ENCODE measurements at places on chromosomes 2 and 18.

GRCh38 chr2:203997980-203998809 is 61.6 kb downstream of the ICOS start:
- no peak for DNase-seq

GRCh38 chr2:231926180-231926741 is at the start of gene NPPC:
NPPC (minus strand) TSS chr2:231926396; CDS start chr2:231926249, 147 bp downstream.
- no peak for DNase-seq

DNA sequence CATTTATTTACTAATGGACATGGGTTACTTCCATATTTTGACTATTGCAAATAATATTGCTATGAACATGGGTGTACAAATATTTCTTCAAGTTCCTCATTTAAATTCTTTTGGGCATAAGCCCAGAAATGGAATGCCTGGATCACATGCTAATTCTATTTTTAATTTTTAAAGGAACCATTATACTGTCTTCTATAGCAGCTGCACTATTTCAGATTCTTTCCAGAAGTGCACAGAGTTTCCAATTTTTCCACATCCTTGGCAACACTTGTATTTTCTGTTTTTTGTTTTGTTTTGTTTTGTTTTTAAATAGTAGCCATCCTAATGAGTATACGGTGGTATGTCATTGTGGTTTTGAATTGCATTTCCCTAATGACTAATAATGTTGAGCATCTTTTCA is 8.5 kb upstream of the RALBP1 start:
- no peak for DNase-seq

- DNase-seq = no peak
These were observed 12.6 kb downstream of the MFSD6 start for GRCh38 chr2:190420801-190421200.

DNA sequence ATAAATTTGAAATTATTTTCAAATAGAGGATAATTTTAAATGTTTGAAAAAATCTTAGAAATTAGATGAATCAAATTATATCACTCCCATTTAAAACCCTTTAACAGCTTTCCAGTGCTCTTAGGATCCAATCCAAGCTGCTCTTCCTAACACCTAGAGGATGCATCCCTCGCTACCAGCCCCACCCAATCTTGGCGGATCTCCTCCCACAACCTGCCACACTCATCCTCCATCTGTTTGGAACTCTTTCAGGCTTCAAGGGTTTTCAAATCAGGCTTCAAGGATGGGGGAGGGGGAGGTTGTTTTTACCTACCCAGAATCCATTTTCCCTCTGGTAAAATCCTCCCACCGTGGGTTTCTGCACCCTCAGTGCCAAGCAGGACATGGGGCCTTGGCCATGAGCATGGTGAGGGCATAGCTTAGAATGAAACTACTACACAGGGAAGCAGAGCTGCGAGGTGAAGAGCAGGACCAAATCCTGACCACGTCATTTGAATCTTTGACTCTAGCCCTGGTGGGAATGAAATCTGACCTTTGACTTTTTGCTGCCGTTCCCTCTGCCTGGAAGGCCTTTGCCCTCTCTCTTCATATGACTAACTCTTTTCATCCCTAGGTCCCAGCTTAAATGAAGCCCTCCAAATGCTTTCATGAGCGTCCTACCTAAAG is 113.0 kb upstream of the MAPRE2 start:
- DNase-seq = no peak

DNA sequence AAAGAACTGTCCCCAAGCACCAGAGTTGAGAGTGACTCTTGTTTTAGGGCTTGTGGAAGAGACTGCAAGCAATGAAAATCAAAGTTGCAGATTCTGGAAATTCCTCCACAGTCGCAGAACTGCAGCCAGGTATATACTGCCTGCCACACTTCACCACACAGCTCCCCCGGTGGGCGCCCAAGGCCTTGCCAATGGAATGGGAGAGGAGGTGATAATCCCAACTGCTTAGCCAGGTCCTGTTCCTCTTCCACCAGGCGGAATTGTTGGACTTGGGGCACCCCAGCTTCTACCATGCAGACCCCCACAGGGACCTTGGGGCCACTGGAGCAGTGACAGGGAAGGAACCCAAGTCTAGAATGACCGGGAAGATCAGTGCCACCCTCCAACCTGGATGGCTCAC is 4.8 kb upstream of the PDIA6 start:
- DNase-seq = no peak

- no peak for DNase-seq
These were observed 11.2 kb downstream of the SLC66A2 start for GRCh38 chr18:79940126-79940813.

- no peak for DNase-seq
These were observed 813 bp downstream of the NDC80 start for GRCh38 chr18:2572171-2572569.
